Heart left ventricle (tissue), 16 donors: ENCODE measurements at places on chromosomes 7 and 10. TPM values are rescaled to one million over a fixed set of nuclear protein-coding genes. Genes with fewer than 3 reads are reported as not detected.

The PTPRN2 gene
- 2.1 TPM for total RNA-seq

The LRRD1 gene
- total RNA-seq, result not detected

The AGAP9 gene
- 3.7 TPM for total RNA-seq

The MCU gene
- total RNA-seq, result 12.4 TPM

The POLR2J2 gene
- total RNA-seq, result 12.9 TPM
